ENCODE measurements at places on chromosomes 7 and 10. TPM values are rescaled to one million over a fixed set of nuclear protein-coding genes. Genes with fewer than 3 reads are reported as not detected.
A peak's percentile ranks its signal among the peaks of the same experiment; 100 is the strongest.

GIMAP2 gene
- 0.37 TPM for total RNA-seq

- no peaks in the 10 kb centered on the region for H3K36me3 ChIP-seq
- no peak overlapping the region for H3K4me3 ChIP-seq
- no peaks in the 10 kb centered on the region for H3K4me1 ChIP-seq
- no peaks in the 10 kb centered on the region for H3K27me3 ChIP-seq
- H3K27ac ChIP-seq = no peak overlapping the region
- no peak for DNase-seq
These were observed 769.3 kb downstream of the KCNMA1 start for GRCh38 chr10:76868098-76868977.

- DNase-seq = no peak
- no peak overlapping the region for H3K27ac ChIP-seq
- H3K27me3 ChIP-seq = no peaks in the 10 kb centered on the region
- no peak overlapping the region for H3K4me3 ChIP-seq
- no peaks in the 10 kb centered on the region for H3K36me3 ChIP-seq
These were observed 34.9 kb downstream of the VWA2 start for GRCh38 chr10:114273910-114274309.

DNA sequence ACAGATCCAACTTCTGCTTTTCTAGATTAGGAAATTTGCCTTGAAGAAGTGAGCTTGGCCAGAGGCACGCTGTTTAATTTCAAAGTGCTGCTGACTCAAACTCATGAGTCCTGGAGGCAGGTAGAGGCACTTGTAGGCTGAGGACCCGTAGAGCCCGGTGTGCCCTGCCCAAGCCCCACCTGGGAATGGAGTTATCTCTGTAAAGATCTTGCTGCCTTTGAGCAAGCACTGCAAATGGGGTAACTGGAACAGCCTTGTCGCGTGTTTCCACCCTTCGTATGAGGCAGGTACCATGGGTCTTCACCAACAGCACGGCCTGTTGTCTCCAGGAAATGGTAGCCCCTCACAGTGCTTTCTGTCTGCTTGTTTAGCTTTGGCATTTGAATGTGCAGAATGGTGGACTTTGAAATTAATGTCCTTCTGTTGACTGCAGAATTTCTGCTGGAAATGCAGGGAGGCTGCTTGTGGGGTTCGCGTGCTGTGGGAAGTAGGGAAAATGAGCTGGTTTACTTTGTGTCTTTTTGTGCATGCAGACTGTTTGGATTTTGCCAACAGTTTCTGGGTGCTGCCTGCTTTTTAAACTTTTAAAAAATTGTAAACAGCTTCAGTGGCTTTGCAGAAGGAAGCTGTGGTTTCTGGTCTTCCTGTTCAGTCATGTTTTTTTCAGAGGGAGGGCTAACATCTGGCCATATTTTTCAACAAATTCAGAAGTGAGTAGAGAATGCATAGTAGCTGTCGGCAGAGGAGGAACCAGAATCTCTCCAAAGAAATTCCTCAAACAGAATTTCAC is 27.2 kb downstream of the CCM2 start:
- H3K27ac ChIP-seq = peak overlapping the region; percentile 63
- no peak overlapping the region for H3K4me3 ChIP-seq
- no peak for DNase-seq
- peaks cover 4% of the 10 kb centered on the region for H3K4me1 ChIP-seq
- no peaks in the 10 kb centered on the region for H3K27me3 ChIP-seq

- DNase-seq = no peak
- no peaks in the 10 kb centered on the region for H3K27me3 ChIP-seq
These were observed 124.8 kb upstream of the TMEM72 start for GRCh38 chr10:44786286-44786850.

EGR2 gene
- 1.6 TPM for total RNA-seq

MOSPD3 gene
- total RNA-seq = 22.4 TPM

DNA sequence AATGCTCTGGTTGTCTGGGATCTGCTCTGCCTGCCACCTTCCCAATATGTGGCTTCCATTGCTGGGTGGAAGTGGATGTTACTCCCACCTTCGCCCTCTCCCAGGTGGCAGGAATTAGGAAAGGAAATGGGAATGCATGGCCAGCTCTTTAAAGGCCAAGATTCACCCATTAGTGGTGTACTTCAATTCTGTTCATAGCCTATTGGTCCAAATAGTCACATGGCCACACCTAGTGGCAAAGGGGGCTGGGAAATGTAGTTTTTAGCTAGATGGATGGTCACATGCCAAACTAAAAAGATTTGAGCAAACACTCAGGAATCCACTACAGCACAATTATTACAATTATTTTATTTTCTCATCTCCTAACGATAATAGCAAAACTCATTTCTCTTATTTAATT is 135.1 kb downstream of the NPY start:
- peaks cover 16% of the 10 kb centered on the region for H3K4me1 ChIP-seq
- peaks cover 39% of the 10 kb centered on the region for H3K27me3 ChIP-seq
- no peak overlapping the region for H3K4me3 ChIP-seq
- no peak overlapping the region for H3K27ac ChIP-seq
- peaks cover under 1% of the 10 kb centered on the region for H3K36me3 ChIP-seq
- no peak for DNase-seq

ZNF800 gene
- 6.2 TPM for total RNA-seq

All from WTC11 (cell line).